Right kidney (tissue), 9 donors: ENCODE measurements at places on chromosomes 16 and 17.

- peak; percentile 88 for DNase-seq
Observed at GRCh38 chr17:67244431-67245072, 444 bp downstream of the HELZ start.

DNA sequence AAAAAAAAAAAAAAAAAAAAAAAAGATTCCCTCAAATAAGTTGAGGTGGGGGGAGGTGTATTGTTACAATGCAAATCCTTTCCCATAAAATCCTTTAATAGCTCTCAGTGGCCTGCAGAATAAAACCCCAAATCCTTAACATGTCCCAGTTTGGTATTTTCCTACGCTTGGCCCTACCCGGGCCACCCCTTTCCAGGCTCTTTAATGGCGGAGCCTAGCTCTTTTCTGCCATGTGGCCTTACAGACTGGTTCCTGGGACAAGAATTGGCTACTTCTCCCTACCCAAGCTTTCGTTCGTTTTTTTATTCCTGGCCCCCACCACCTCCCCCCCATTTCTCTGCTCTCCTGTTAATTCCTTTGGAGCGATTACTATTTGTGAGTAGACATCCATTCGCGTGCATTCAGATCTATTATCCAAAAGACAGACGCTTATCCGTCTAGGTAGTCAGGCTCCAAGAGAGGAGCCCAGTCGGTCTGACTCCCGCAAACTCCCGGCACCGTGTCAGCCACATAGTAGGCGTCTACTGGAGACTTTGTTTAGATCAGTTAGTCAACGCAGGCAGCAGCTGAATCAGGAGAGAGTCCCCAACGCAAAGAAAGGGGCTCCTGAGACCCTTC is 813 bp upstream of the THAP11 start:
- no peak for DNase-seq

DNA sequence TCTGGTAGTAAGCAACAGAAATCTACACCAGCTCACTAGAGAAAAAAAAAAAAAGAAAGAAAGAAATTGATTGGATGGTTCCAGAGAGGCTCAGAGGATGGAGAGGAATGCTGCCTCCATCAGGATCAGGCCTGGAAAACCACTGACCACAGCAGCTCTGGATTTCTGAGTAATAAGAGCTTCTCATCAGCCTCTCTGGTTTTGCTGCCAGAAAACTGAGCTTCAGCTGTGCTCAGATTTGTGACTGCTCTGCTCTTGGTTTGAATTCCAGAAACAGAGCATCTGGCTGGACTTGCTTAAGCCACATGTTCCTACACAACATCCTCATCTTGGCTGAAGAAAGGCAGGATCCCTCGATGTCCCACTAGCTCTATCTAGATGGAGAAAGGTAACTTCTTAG is 25.9 kb downstream of the IRX6 start:
- DNase-seq: no peak

- DNase-seq: peak; percentile 86
Observed at GRCh38 chr16:89687092-89687940, 827 bp downstream of the CDK10 start.

GRCh38 chr16:8376858-8377257 is 213.5 kb downstream of the TMEM114 start:
- no peak for DNase-seq

DNA sequence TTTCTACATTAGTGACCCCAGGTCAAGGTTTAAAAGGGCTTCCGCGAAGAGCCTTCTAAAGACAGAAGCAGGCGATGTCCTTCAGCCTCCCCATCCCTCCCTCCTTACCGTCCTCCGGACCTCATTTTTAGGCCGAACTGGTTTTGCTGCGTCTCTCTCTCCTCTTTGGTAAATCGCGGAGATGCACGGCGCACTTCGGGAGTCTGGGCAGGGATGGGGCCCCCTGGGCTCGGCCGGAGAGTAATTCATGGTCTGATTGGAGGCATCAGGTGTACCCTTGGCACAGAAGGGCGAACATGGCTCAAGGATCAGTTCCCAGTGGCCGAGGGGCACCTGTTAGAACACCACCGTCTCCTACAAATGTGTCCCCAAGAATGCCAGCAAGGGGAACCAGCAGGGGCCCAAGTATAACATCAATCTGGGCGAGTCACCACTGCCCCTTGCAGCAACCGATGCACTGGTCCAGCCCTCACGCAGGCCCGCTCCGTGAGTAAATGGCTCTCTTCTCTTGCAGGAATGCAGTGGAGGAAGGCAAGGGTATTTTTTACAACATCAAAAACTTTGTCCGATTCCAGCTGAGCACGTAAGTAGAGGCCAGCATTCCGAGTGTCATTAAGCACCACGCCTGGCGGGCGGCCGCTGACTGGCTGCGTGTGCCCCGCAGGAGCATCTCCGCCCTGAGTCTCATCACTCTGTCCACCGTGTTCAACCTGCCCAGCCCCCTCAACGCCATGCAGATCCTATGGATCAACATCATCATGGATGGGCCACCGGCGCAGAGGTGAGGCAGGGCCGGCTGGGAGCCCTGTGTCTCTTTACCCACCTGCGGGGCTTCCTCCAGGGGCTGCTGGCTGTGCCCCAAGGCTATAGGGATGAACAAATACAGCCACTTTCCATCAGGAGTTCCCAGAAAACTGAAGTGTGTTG is 45.6 kb downstream of the MEAK7 start:
- DNase-seq: no peak

- no peak for DNase-seq
Observed at GRCh38 chr17:14149751-14150150, 80.4 kb downstream of the COX10 start.

- no peak for DNase-seq
Observed at GRCh38 chr16:75621170-75621477, 2.0 kb downstream of the ADAT1 start.

DNA sequence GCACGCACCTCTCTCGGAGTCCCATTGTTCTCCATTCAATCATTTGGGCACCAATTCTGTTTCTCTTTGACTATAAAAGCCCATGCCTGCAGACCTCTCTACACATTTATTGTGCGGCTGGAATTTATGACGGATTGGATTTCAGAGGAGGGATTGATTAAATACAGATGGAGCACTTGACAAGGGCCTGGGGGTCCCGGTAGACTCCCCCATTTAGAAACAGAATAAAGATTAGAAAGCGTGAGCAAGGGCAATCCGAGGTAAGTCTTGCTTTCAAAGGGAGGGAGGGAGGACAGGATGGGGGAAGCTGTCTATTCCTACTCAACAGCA is 15.1 kb upstream of the PITPNM3 start:
- DNase-seq: no peak

GRCh38 chr17:77838748-77839697 is 119.5 kb upstream of the TNRC6C start:
- no peak for DNase-seq

DNA sequence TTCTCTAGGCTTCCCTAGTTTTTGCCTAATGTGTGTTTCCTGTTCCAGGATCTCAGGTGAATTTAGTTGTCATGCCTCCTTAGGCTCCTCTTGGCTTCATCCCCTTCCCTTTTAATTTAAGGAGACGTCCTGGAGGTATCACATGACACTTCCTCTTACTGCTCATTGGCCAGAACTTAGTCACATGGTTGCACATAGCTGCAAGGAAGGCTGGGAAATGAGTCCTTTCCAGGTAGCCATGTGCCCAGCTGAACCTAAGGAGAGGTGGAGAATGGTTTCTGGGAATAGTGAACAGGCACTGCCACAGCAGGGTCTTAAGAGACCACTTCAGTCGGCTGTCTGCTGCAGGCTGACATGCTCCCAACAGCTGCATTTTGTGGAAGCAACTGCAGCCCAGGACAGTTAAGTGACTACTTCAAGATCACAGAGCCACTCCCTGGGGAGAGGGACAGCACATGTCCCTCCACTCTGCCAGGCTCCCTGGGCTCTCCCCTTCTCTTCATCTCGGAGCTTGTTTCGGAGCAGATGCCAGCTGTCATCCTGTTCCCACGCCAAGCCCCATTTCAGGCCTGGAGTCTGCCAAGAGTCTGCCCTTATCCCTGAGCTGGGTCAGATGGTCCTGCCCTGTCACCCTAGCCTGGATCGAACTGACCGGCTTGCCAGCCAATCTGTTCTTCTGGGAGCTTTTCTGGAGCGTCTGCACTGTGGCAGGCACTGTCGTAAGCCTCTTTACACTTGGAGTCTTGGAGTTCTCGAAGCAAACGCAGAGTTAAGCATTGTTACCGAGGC is 81.4 kb upstream of the FOXF1 start:
- DNase-seq: no peak

DNA sequence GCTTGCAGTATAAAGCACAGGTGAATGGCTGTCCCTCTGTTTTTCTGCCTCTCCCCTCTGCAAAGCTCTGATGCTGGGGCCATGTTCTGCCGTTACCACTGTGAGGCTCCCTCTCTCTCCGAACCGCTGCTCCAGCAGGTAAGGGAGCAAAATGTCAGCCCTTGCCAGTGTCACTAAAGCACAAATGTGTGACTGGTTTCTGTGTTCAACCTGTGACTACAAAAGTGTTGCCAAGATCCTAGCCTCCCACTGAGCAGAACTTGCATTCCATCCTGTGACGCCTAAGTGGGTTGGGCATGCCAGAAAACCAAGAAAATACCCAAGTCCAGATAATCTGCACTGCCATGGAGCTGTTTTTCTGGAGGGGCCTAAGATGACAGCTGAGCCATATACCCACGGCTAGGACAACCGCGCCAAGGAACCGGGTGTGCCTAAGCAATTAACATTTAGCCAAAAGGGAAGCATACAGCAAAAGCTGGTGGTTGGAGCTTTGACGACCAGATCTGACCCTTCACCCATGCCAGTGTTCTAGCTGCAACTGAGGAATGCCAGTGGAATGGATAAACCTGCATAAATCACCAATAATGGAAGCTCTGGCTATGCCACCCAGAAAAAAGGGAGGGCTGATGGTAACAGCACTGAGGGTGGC is 35.0 kb downstream of the PSME3IP1 start:
- no peak for DNase-seq

DNA sequence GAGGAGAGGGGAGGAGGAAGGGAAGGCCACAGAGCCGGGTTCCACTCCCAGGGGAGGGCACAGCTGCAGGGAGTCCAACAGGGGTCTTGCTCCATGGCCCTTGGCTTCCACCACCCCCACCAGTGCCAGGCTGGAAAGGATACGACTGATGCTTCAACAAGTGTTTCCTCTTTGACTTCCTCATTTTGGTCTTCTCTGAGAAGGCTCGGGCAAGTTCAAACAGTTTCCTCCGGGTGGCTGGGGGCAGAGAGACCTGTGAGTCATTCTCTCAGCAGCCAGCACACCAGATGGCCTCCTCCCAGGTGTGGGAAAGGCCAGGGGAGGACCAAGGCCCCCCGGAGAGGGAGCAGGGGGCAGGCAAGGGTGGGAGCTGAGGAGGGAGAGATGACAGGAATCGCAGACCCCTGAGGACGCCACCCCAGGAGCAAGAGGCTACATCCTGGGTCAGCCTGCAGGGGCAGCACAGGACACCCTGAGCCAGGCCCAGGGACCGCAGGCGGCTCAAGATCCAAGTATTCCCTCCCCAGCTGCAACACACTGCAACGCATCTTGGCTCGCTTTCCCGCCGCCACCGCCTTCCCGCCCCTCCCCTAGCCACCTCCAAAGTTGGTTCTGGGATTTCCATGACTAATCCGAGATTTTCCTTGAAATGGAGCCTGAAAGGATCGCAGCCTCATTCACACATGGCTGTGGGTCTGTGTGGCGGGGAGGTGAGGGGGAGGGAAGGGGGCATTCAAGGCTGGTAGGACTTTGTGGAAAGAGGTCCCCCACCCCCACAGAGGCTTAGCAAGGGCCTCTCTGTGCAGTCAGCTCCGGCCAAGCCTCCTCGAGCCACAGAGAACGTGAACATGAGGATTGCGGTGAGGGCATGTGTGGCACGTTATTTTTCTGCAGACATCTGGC is 18.4 kb upstream of the MRPS23 start:
- no peak for DNase-seq

GRCh38 chr17:2008332-2009126 is 16.6 kb downstream of the RTN4RL1 start:
- no peak for DNase-seq

GRCh38 chr16:70151941-70152509 is 21.6 kb upstream of the CLEC18C start:
- no peak for DNase-seq

- peak; percentile 9 for DNase-seq
Observed at GRCh38 chr16:25896411-25896810, 204.7 kb downstream of the HS3ST4 start.

GRCh38 chr16:1637526-1637925 is 25.4 kb downstream of the CRAMP1 start:
- no peak for DNase-seq

DNA sequence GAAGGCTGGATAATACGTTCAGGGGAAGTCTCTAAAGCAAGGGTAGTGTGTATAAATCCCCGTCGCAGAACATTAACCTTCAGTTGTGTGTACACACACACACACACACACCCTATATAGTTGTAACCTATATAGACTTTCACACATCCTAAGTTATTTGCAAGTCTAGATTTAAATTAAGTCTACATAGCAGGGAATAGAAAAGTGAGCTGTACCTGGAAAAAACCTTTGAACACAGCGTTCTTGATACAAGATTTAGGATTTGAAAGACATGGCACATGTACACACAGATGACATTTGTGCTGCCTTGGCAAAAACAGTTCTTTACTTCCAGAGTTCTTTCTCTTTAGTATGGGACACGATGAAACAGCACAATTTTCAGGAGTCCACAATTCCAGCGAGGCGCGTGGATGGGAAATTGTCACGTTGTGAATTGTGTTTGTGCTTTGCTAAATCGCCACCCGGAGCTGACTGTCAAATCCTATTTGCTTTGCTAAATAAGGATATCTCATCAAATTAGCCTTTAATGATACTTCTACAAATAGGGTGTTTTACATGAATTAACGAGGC is 233.9 kb downstream of the MRTFB start:
- no peak for DNase-seq

- no peak for DNase-seq
Observed at GRCh38 chr17:63222655-63223054, 223.5 kb downstream of the CYB561 start.

GRCh38 chr17:27630607-27631410 is at the start of gene LGALS9:
Gene LGALS9, plus strand, starts transcription at chr17:27631188. Its CDS starts 78 bp downstream, at chr17:27631266.
- DNase-seq: no peak

DNA sequence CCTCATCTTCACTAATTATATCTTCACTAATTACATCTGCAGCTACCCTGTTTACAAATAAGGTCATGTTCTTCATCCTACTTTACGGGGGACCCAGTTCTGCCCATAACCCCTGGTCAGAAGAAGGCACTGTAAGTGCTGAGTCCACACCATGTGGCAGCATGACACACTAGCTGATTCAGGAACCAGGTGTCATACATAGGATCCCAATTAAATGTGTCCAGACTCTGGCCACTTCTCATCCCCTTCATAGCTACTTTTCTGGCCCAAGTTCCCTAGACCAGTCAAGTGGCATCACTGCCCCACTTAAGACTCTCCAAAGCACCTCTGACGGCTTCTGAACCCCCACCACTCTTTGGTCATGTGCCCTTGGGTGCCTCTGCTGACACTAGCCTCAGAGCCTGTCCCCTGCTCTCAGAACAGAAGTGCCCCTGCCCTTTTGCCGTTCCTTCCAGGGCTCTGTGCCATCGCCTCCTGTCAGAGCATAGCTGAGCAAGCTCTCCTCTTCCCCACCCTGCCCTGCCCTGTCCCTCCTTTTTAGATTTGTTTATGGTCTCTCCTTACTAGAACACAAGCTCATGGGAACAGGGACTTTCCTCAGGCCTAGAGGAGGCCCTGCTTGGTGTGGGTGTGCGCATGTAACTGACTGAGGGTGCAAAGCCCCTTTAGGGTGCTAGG is 61.1 kb downstream of the B9D1 start:
- DNase-seq: no peak
